Stimulated activated CD4-positive, alpha-beta T cell treated with anti-CD3 and anti-CD28 coated beads, Interleukin-15, amount 100 ng/mL, for 24 hours (primary cell): ENCODE measurements at places on chromosomes 1 and 21.

DNA sequence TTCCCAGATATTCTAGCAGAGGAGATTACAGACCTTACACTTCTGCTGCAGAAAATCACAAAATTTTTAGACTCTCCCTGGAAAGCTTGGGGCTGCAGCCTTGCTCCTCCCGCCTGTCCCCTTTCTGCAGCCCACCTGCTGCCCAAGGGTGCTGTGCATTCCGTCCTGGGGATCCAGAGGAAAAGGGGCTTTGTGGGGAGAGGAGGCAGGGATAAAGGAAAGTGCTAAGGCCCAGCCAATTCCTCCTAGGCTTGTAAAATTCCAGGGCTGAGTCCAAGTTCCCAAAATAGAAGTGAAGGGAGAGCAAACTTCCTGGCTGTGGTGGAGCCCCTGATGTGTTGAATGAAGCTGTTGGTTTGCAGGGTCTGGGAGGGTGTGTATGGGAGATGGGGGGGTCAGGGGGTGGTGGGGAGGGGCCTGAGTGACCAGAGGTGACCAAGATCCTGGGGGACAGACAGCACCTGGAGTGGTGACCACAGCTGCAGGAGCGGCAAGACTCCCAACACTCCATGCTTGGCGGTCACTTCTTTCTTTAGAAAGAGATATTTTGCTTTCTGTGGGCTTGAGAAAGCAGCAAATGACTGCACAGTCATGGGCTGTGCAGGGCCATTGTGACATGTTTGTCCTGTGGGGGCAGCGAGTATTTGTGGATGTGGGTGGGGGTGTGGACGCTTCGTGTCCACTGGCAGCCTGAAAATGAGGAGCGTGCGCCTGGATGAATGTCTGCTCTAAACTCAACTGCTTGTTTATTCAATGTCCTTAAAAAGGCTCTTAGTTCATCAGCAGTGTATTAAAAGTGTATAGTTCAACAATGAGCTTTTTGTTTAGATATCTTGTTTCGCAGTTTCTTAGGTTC lies 68.4 kb downstream of the TLR5 start:
- DNase-seq = no peak

GRCh38 chr1:200005165-200005564 lies 22.3 kb upstream of the NR5A2 start:
- DNase-seq = no peak

DNA sequence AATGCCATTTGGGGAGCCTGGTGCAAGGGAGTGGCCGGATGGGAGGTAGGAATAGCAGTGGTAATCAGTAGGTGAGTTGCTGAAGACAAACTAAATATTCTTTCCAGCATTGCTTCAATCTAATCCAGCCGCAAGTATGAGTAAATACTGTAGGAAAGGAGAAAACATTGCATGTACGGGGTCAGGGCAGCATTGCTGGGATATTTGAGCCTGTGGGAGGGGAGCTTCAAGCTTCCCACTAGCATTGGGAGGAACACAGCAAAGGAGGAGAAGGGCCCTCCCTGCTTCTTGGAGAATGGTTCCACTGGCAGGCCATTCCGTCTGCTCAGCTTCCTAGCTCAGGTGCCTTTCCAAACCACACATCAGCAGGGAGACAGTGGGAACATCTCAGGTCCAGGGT lies 15.2 kb downstream of the CAPN2 start:
- DNase-seq = no peak

- DNase-seq = no peak
Measured at GRCh38 chr21:29676395-29676794, 263.4 kb downstream of the GRIK1 start.

DNA sequence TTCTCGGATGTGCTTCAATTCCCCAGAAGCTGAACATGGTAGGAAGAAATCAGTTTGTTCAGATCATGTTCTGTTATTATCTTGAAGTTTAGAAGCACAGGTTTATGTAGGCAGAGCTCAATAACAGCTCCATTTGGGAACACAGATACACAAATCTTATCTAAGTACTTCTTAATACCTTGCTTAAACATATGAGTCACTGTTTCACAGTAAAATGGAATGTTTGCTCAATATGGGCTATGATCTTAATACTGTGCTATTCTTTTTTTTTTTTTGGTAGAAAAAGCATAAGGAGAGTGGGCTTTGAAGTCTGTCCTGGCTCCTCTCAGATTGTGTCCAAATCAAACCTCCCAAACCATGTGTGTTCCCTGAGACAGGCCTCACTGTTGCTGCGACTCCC lies 13.4 kb downstream of the PROK1 start:
- no peak for DNase-seq

DNA sequence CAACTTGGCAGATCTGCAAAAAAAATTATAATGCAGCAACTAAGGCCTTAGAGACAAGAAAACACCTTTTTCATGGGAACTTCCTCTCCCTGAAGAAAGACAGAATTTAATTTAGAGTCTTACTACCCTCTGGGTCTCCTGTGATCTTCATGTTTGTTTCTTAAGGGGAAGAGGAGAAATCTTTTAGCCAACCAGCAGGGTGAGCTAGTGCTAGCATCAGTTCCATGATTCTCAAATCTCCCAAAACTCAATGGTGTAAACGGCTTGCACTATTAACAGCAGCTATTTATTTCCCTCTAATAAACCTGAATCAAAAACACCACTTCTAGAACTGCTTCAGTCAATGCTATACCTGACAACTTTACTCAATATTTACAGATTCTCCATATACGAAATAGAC lies 3.8 kb downstream of the ZNF644 start:
- no peak for DNase-seq

- no peak for DNase-seq
Measured at GRCh38 chr1:114079596-114080190, 74.0 kb downstream of the SYT6 start.

DNA sequence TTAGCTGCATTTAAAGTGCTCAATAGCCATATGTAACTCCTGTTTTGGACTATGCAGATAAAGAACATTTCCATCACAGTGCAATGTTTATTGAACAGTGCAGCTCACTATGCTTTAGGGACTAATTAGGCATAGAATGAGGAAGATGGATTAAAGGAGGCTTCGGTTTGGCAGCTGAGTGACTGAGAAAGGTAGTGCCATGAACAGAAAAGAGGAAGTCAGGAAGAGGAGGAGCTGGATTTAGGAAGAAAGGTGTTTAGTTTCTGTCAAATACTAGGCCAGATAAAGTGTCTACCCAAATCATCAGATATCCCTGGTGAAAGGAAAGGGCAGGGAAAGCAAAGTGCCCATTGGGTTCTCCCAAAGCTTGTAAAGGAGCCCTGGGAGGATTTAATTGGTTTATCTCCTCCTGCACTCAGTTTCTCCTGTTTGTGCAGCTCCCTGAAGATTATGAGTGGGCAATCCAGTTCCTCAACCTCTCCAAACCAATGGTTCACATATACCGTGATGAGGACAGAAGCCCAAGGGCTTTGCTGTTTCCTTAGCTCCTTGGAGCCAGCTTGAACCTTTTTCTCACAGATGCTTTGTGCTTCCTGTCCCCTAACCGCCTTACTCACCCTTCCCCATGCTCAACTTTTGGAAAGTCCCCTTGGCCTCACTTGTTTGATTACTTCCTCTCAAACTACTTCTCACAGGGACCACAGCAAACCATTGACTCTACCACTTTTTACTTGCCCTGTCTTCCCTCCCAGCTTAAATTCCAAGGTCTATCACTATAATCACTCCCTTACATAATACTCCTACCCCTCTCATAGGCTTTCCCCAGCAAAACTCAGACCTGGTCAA lies 3.5 kb upstream of the RAP1A start:
- peak; percentile 55 for DNase-seq
